ENCODE measurements at places on chromosomes 4 and X.

- no peak for DNase-seq
These were observed 915 bp downstream of the CPZ start for GRCh38 chr4:8593264-8594096.

- DNase-seq = no peak
These were observed 39.2 kb downstream of the SGMS2 start for GRCh38 chr4:107863850-107864371.

GRCh38 chrX:40845331-40845911 lies 110.1 kb upstream of the MED14 start:
- DNase-seq = no peak

DNA sequence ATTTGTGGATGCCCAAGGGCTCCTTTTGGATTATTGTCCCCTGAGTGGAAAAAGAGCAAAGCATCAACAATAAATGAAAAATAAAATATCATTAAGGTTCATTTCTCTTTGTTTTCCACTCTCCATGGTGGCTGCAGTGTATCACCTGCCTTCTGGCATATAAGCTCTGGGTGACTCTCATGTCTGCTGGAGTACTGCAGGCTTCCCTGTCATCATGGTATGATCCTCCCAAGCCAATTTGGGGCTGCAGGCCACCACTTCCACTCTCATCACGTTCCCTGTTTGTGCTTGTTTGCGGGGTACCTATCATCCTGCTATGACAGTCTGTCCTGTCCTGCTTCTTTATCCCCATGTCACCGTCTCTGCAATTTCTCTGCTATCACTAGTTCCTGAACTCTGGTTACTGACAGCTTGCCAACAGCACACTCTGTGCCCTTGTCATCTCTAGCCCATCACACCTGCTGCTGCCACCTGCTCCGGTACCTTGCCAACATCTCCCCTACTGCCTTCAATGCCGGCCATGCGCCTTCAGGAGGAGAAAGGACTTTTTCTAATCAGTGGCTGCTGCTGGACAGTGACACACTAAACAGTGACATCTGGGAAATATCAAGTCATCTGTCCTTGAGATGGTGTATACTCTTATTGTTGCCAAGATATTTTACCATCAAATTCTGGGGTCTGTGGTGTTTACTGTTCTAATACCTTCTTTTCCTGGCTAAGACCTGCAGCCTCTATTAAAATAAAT lies 23.0 kb upstream of the FGF5 start:
- no peak for DNase-seq

DNA sequence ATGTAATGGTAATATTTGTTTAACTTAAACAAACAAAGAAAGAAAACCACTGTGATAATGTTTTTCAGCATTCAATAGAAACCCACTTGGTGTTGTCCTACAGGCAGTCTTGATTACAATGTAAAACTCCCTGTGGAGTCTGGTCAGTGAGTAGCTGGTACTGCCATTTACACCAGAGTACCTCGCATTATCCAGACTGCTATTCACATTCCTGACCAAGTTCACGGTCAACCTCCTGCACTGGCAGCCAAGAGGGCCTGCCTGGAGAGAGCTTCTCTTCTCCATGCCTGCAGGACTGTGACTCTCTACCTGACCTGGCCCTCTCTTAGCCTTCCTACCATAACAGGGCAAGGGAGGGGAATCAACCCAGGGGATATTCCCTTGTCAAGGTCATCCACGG lies 2.9 kb upstream of the LONRF3 start:
- no peak for DNase-seq

GRCh38 chr4:47538111-47538824 lies 53.2 kb downstream of the ATP10D start:
- no peak for DNase-seq

GRCh38 chr4:101288365-101289145 lies 58.8 kb downstream of the PPP3CA start:
- DNase-seq = no peak

- no peak for DNase-seq
These were observed 16.4 kb downstream of the BANK1 start for GRCh38 chr4:101806914-101807313.

DNA sequence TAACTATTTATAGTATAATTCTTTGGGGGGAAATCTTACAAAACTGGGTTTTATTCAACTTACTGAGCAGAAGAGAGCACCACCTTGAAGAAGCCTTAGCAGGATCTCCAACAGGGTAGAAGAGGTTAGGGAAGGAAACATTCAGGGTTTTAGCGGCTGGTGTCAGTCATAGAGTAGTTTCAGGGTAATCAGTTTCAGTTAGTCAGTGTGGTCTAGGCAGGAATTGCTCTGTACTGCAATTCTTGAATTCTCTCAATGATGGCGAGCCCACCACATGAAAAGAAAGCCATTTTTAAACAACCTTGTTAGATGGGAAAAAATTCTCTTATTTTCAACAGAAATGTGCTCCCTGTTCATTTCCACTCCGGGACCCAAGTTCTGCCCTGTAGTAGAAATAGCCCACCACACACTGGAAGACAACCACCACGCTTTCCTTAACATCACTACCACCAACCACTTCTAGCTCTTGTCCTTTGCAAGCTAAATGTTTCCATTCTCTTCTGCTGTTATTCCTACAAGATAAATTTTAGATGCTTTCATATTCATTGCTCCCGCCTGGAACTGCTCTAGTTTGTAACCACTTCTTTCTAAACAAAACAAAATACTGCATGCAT lies 25.9 kb downstream of the COL25A1 start:
- no peak for DNase-seq

DNA sequence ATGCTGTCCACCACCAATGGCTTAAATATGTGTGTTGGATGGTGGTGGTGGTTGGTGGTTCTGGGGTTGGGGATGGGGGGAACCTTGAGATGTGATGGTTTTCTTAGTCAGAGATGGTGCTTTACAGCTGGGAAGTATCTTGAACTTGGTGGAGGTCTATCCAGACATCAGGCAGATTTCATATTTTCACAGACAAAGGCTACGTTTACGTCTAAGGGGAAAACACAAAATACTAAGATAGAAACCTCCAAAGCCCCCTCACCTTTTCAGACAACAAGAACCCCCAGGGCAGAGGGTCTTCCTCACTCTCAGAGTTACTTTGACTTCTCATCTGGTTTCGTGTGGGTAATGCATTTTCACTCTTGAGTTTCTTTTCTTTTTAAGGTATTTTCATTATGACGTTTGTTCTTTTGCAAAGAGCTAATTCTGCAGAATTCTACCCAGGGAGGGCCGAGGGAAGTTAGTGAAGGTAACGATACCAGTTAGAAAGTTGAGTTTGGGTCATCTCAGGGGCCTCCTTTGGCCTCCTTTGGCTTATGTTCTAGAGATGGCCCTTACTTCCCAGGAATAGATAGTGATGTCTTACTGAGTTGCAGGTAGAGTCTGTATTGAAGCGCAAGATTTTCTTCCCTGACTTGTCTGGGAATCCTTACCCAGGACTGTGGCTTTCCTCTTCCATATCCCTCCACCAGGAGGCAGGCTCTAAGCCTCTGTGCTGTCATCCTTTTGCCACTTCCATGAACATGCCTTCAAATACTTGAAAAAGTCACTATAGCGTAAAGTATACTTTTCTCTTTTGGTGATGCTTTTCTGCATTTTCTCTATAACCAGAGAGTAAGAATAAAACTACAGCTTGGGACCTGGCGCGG lies 31.9 kb downstream of the RHOH start:
- no peak for DNase-seq

GRCh38 chr4:150906987-150907633 lies 108.0 kb downstream of the LRBA start:
- DNase-seq = no peak

GRCh38 chr4:39278476-39278875 lies 87.7 kb downstream of the RFC1 start:
- no peak for DNase-seq

GRCh38 chr4:48462363-48462762 lies 20.8 kb upstream of the SLC10A4 start:
- DNase-seq = no peak

GRCh38 chrX:44303119-44303518 lies 40.4 kb downstream of the EFHC2 start:
- DNase-seq = no peak

GRCh38 chr4:38155589-38156294 lies 195.5 kb downstream of the PTTG2 start:
- no peak for DNase-seq

GRCh38 chrX:145002771-145003170 lies 244.5 kb upstream of the SPANXN1 start:
- no peak for DNase-seq

GRCh38 chr4:73875401-73875800 lies 6.2 kb downstream of the CXCL1 start:
- no peak for DNase-seq

- DNase-seq = no peak
These were observed 621.8 kb downstream of the TMA16 start for GRCh38 chr4:164116286-164116685.

DNA sequence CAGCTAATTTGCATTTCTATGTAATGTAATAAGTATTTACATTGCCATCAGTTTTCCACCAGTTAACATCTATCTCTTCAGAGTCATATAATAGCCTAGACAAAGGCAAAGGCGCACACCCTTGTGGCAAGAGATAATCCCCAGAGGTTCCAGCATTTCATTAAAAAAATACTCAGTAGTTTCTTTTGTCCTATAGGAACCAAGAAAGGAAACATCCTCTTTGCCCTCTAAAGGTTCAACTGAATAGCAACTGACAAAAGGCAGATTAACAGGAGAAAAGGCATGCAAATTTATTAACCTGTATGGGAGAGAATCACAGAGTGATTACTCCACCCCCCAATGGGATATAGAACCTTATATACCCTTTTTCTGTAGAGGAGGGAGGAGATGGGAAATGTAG lies 48.4 kb downstream of the MAGEB17 start:
- no peak for DNase-seq

DNA sequence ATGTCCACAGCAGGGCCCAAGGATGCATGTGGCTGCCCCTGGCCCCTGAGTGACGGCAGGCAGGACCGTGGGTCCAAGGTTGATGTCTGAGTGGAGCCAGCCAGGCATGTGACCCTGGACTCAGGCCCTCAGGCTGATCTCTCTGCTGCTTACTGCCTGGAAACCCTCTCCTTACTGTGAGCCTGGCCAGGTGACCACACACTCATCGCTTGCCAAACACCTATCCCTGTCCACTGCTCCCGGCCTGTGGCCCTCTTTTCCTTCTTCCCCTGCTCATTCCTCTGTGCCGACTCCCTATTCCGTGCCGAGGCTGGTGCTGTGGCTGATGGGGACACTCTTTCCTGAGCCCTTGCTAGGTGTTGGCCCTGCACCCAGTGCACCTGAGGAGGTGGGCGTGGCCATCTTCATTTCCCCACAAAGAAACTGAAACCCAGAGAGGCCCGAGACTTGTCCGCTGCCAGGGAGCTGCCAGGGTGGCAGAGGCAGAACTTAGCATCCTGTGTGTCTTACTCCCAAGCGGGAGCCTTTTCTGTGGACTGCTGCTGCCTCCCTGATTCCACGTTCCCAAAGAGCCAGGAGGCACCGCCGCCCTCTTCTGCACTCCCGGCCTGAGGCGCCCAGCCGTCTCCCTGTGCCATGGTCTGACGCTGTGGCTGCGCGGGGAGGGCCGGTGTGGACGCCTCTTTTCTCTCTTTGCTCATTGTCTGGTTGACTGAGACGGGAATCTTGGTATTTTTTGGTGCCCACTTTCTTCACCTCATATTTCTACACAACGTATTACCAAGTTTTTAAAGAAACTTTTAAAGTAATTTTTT lies 11.2 kb upstream of the RNF4 start:
- DNase-seq = no peak

DNA sequence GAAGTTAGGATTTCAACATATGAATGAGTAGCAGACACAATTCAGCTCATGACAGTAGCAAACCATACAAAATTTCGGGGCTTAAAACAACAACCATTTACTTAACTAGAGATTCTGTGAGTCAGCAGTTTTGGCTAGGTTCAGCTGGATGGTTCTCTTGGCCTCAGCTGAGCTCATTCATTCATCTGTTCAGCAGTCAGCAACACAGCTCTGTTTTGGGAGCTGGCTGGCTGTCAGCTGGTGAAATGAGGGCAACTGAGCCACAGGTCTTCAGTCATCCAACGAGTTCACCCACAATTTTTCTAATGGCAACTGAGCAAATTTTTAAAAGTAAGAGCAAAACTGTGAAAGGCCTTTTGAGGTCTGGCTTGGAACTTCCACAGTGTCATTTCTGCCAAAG lies 2005.1 kb upstream of the AGA start:
- DNase-seq = no peak

DNA sequence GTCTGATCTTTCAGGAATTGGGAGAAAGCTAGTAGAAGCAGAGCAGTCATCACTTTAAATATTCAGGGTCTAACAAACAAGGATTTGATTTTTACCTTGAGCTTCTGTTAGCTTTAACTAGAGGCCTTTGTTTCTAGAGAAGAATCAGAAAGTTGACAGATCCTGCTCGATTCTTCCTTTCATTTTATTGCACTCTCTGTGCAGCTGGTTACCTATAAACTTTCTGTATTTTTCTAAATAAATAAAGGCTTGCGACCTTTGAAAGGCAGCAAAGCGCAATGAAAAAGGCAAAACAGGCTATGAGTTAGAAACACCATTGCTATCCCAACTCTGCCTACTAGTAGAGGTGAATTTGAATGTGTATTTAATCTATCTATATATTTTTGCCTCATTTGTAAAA lies 101.4 kb upstream of the NPY2R start:
- no peak for DNase-seq

- DNase-seq = no peak
These were observed 25.3 kb downstream of the IQCM start for GRCh38 chr4:149790172-149790907.

GRCh38 chrX:148741441-148741840 lies 241.0 kb downstream of the AFF2 start:
- no peak for DNase-seq

DNA sequence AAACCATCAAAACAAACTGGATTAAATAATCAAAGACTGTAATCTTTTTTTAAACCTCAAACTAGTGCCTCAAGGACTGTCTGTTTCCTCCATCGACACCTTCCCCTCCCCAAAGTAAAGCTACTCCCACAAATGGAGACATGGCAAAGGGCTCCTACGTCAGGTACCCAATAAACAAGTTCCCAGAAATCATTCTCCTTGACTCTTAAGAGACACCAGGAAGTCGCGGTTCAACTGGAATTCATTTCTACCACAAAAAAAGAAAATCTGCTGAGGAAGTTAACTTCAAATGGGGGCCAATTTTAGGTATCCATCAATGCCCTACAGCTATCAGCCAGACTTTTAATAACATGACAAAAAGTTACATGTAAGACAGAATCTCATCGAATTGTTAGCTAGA lies 2.5 kb downstream of the RPS4X start:
- DNase-seq = no peak

- no peak for DNase-seq
These were observed 104.4 kb upstream of the ESX1 start for GRCh38 chrX:104359124-104359523.

GRCh38 chr4:5998333-5998936 lies 19.8 kb downstream of the C4orf50 start:
- DNase-seq = no peak

DNA sequence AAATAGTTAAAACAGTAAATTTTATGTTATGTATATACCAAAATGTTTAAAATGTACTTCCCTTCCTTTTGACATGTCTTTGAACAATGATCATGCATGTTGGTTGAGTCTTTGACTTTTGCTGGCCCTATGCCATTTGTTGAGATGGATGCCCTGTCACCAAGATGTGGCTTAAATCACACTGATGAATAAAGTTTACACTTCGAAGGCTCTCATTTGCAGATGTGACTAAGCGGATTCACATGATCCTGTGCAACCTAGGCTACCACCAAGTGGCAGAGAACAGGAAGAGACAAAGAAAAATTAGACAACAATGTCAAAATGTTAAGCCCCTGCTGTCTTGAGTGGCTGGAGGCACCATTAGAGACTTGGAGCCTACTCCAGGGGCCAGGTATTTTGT lies 139.9 kb downstream of the RAB28 start:
- DNase-seq = no peak

Data from stimulated activated CD8-positive, alpha-beta memory T cell treated with anti-CD3 and anti-CD28 coated beads, Interleukin-15, amount 100 ng/mL, for 48 hours (primary cell).